ENCODE measurements at places on chromosomes 7 and 10.
A peak's percentile ranks its signal among the peaks of the same experiment; 100 is the strongest.

GRCh38 chr10:127563718-127564553 lies 14.8 kb downstream of the NPS start:
- DNase-seq = peak; percentile 18

DNA sequence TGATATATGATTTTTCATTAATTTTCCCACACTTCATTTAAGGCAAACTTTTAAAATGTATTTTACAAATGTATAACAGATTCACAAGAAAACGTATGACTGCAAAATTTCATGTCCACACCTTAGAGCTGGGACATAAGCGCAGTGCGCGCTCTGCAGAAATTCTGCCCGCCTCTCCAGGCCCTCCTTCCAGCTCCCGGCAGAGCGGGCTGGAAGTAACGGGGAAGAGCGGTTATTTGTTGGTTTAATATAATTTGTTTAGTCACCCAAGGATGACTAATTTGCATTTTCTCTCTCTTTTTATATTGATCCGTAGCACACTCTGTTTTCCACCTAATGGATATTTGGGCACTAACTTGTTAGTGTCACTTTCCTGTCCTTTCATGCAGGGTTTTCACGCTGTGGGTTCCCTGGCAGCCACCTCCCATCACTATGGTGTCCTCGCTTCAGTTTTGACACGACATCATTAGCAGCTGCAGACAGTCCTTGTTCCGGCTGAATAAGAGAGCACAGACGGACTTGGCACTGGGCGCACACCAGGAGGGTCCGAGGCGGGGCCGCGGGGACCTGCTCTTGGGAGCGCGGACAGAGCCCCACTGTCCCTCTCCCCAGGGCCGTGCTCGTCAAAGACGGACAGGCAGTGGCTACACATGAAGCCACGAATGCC lies 129.2 kb upstream of the SEC61G start:
- DNase-seq = no peak

DNA sequence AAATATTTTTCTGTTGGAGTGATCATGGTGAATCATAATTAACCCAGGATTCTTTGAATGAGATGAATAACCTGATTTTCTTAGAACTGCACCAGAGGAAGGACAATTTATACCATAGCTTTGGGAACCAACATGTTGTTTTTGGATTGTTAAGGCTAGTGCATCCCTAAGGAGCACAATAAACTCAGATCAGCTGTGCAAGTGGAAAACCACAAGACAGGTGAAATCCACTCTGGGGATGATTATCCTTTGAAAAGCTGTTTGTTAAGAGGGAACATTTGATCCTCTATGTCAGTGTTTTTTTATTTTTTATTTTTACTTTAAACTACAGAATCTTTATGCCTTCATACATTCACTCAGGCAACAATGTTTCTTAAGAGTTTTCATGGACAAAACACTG lies 232.1 kb upstream of the PCLO start:
- no peak for DNase-seq

GRCh38 chr7:104976966-104977636 lies 36.9 kb upstream of the KMT2E start:
- DNase-seq = no peak

- DNase-seq = peak; percentile 71
Measured at GRCh38 chr10:95818668-95819067, 62.7 kb downstream of the ENTPD1 start.

DNA sequence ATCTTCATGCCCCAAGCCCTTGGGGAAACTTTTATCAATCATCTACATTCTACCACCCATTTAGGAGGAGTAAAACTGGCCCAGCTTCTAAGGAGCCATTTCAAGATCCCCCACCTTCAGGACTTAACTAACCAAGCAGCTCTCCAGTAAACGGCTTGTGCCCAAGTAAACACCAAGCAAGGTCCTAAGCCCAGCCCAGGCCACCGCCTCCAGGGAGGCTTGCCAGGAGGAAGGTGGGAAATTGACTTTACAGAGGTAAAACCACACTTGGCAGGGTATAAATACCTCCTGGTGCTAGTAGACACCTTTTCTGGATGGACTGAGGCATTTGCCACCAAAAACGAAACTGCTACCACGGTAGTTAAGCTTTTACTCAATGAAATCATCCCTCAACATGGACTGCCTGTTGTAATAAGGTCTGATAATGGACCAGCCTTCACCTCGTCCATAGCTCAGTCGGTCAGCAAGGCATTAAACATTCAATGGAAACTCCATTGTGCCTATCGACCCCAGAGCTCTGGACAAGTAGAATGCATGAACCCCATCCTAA lies 5.6 kb downstream of the AKR1B15 start:
- DNase-seq = no peak

GRCh38 chr7:8146788-8147413 lies 115.1 kb downstream of the ICA1 start:
- no peak for DNase-seq

DNA sequence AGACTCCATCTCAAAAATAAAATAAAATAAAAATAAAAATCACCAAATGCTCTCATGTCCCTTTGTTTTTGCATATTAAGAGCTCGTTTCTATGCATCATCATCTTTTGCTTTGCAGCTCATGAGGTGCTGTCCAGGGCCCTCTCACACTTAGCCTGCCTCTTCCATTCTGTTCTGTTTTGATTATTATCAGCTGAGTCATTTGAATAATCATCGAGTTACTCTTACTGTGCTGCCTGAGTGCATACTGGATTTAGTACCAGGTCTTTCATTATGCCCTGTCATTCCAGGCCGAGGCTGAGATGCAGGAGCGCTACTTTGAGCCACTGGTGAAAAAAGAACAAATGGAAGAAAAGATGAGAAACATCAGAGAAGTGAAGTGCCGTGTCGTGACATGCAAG lies 33.0 kb downstream of the UCMA start:
- no peak for DNase-seq

GRCh38 chr10:7534480-7534852 lies 123.6 kb upstream of the SFMBT2 start:
- DNase-seq = no peak

DNA sequence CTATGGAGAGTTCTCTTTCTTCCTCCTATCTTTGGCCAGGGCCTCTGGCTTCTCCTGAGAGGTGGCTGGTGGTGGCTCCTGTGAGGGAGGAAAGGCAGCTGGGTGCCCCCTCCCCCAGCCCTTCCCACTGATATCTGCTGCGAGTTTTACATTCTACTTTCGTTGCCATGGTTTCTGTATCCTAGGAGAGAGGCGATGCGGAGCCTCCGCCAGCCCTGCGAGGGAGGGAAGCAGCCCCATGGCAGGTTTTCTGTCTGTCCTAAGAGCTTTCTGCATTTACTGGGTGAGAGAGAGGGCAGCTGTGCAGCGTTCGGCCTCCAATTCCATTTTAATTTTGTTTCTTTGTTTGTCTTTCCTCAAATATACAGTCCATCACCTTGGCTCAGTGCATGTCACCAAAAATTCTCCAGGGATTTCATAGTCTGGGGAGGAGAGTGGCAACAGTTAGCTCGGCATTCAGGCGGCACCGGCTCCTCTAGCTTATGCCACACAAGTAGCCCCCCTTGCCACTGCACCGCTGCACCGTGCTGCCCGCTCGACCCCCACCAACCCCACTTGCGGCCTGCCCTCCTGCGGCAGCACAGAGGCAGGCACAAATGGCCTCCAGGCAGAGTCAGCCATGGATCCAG lies 20.4 kb downstream of the DNAJB12 start:
- DNase-seq = no peak

- no peak for DNase-seq
Measured at GRCh38 chr10:126584836-126585235, 85.7 kb downstream of the C10orf90 start.

DNA sequence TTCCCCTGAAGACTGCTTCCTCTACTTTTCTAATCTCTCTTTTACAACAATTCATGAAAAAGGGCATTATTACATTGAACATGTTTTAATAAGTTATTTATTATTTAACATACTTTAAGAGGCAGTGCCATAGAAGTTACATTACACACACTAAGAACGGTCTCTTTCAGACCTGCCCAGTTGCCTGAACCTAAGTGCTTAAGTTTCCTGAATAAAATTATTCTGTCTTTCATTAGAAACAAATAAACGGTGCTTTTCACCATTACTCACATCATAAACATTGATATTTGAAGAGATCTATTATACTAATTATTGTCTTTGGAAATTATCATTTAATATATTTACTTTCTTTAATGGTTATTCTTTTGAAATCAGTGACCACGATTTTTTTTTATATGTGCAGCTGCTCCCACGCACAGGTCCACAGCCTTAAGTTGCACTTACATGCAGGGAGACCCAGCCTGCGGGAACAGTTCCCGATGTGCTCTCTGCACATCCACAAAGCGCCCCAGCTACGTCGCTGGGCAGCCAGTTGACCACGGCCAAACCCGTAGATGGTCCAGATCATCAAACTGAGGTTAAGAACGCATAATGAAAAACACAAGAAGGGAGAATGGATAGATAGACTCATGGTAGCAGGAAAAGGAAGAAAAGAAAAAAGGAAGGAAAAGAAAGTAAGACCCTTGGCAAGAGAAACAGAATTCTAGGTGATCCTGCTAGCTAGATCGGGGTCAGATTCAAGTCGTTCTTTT lies 437.0 kb upstream of the MGMT start:
- DNase-seq = no peak

GRCh38 chr10:6578795-6579182 lies 1.3 kb downstream of the PRKCQ start:
- DNase-seq = no peak

GRCh38 chr7:156374335-156374734 lies 266.2 kb upstream of the RNF32 start:
- no peak for DNase-seq

DNA sequence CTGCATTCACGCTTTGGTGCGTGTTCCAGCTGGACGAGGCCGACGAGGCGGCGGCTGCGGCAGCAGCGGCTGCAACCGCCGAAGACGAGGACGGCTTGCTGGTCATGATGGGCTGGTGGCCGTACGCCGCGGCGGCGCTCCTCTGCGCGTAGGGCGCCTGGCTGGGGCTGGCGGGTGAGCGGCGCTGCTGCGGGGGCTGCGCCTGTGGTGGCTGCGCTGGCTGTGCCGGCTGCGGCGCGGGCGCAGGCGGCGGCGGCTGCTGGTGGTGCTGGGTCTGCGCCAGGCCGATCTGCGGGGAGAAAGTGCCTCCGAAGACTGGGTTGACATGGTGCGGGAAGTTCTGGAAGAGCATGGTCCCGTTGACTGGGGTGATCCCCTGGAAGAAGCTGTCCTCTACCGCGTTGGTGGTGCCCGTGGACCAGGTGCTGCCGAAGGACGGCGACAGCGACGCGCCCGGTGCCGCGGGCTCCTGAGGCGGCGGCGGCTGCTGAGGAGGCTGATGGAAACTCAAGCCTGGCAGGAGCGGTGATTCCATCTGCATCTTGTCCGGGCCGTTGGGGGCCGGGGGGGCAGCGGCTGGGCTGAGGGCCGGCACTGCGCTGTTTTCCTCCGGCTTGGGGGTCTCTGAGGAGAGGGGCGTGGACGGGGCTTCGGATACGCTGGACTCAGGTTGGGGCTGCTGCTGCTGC lies 51.1 kb downstream of the CPEB3 start:
- DNase-seq = peak; percentile 37

DNA sequence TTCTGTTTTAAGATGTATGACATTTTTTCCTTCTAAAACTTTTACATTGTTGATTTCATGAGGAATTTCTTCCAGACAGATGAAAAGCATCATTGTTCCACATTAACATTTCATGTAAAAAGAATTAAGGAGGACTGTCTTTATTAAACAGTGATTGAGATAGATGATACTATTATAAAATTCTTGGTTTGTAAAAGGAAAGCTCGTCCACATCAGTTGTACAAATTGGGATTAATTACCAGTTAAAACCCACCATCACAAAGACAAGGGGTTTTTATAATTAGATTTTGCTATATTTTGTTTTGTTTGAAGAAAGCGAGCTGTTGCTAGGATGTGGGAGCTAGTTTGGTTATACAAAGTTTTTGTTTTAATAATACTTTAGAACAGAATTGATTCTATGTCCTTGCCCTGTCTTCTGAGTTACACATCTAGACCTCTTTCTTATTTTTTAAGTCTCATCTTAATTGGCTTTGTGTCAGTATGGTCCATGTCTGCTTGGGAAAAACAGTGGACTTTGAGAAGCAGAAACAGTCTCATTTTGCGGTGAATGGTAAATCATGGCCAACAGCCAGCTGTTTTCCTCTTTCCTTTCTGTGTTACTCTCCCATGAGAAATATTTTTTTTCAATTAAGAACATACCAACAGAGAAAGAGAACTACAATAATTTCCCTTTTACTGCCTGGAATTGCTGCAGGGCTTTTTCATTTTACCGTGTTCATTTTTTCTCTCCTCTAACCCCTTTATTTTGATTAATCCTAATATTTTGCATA lies 3.2 kb downstream of the TES start:
- no peak for DNase-seq

GRCh38 chr7:49773218-49773935 lies at the start of gene VWC2:
Gene VWC2 (plus strand): TSS chr7:49773638. CDS start chr7:49775436, 1,798 bp downstream.
- peak; percentile 42 for DNase-seq

- DNase-seq = no peak
Measured at GRCh38 chr10:132616170-132616995, 78.8 kb downstream of the INPP5A start.

DNA sequence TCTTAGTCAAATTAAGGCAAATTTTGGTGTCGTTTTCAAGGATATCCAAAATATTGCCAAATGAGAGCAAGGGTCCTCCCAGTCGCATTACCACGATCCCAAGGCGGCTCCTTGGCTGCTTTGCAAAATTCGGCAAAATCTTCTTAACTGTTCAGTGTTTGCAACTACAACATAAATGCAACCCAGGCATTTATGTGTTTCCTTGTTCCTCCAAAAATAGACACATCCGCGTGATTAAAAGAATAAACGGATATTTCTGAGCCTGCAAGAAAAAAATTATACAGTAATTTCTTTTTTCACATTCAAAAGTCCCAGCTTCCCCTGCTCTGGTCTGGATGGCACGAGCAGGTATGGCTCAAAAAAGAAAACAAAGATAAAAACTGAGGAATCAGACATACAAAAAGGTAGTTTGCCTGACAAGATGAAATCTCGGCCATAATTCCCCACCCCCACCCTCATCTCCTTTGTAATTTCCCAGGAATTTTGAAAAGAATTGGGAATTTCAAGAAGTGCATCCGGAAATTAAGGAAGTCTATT lies 6.0 kb downstream of the SKIDA1 start:
- DNase-seq = no peak

- peak; percentile 21 for DNase-seq
Measured at GRCh38 chr10:84138478-84139125, 707 bp upstream of the GHITM start.

GRCh38 chr7:75948179-75948578 lies 33.2 kb downstream of the POR start:
- no peak for DNase-seq
